ENCODE measurements at places on chromosomes 4 and X.
A peak's percentile ranks its signal among the peaks of the same experiment; 100 is the strongest.

- H3K4me1 ChIP-seq: no peaks in the 10 kb centered on the region
- H3K36me3 ChIP-seq: no peaks in the 10 kb centered on the region
- H3K27ac ChIP-seq: no peak overlapping the region
- no peak overlapping the region for H3K4me3 ChIP-seq
- H3K27me3 ChIP-seq: no peaks in the 10 kb centered on the region
Observed at GRCh38 chr4:4890574-4891255, 31.2 kb downstream of the MSX1 start.

DNA sequence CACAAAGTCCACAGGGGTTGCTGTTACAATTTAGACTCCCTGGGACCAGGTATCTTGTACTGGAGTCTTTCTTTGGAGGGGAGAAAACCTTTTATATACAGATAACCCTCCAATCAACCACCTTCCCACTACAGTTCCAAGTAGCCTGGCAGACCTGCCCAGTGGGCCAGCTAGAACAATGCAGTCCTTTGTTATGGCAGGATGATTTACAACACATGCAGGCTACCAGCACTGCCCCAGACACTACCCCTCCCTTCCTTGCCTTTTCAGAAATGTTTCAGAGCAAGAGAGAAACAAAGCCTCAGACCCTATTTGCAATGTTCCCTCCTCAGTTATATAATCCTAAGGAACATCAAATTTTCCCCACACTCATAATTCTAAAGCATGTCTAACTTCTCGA is 11.1 kb downstream of the RASL11B start:
- no peaks in the 10 kb centered on the region for H3K27me3 ChIP-seq
- peaks cover 18% of the 10 kb centered on the region for H3K4me1 ChIP-seq
- no peak overlapping the region for H3K27ac ChIP-seq
- no peaks in the 10 kb centered on the region for H3K36me3 ChIP-seq
- no peak for DNase-seq

DNA sequence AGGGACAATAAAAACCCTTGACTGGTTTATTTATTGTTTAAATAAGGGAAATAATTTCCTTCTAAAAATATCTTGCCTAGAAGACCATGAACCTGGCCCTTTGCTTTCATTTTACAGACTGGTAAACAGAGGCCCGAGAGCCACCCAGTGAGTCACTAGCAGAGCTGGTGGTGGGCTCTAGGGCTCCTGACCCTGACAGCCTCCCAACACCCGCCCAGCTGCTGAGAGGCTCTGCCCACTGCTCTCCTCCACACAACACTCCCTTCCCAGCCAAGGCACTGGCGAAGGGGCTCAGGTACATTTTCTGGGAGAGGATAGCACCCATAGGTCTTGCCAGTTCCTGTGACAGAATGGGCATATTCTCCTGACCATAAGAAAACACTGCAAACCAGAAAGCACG is 18.1 kb upstream of the PPEF2 start:
- peaks cover 11% of the 10 kb centered on the region for H3K36me3 ChIP-seq
- DNase-seq: no peak
- no peak overlapping the region for H3K4me3 ChIP-seq
- peaks cover 4% of the 10 kb centered on the region for H3K4me1 ChIP-seq
- no peaks in the 10 kb centered on the region for H3K27me3 ChIP-seq

- H3K4me3 ChIP-seq: no peak overlapping the region
- H3K36me3 ChIP-seq: no peaks in the 10 kb centered on the region
- DNase-seq: no peak
- H3K27ac ChIP-seq: no peak overlapping the region
- H3K27me3 ChIP-seq: no peaks in the 10 kb centered on the region
Observed at GRCh38 chr4:90306810-90307209, 179.6 kb downstream of the CCSER1 start.

DNA sequence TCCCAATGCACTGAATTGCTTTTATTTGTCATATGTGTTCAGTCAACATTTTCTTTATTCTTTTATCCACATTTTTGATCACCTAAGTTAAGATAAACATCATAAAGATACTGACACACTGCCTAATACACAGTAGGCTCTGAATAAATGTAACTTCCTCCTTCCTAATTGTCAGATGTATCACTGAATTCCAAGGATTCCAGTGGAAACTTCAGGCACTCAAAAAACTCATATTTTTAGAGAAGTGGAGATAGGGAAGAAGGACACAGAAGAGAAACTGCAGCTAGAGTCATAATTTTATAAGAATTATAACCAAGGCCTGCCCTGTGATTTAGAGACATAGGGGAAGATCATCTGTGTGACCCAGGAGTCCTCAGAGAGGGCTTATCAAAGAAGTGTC is 753.3 kb downstream of the ADGRL3 start:
- no peaks in the 10 kb centered on the region for H3K36me3 ChIP-seq
- no peak for DNase-seq
- H3K4me1 ChIP-seq: no peaks in the 10 kb centered on the region
- H3K27me3 ChIP-seq: no peaks in the 10 kb centered on the region

- H3K4me1 ChIP-seq: peaks cover 4% of the 10 kb centered on the region
- H3K27ac ChIP-seq: no peak overlapping the region
- H3K36me3 ChIP-seq: no peaks in the 10 kb centered on the region
- no peak overlapping the region for H3K4me3 ChIP-seq
- no peaks in the 10 kb centered on the region for H3K27me3 ChIP-seq
Observed at GRCh38 chr4:165877286-165877685, 4.2 kb downstream of the TLL1 start.

GRCh38 chr4:22498866-22499265 is 17.0 kb downstream of the ADGRA3 start:
- no peak overlapping the region for H3K4me3 ChIP-seq
- no peak overlapping the region for H3K27ac ChIP-seq
- peaks cover 21% of the 10 kb centered on the region for H3K4me1 ChIP-seq

GRCh38 chrX:131821945-131822622 is 201.0 kb upstream of the STK26 start:
- DNase-seq: peak; percentile 8
- H3K36me3 ChIP-seq: no peaks in the 10 kb centered on the region
- no peak overlapping the region for H3K4me3 ChIP-seq
- no peaks in the 10 kb centered on the region for H3K27me3 ChIP-seq
- H3K27ac ChIP-seq: peak overlapping the region; percentile 84
- no peaks in the 10 kb centered on the region for H3K4me1 ChIP-seq

DNA sequence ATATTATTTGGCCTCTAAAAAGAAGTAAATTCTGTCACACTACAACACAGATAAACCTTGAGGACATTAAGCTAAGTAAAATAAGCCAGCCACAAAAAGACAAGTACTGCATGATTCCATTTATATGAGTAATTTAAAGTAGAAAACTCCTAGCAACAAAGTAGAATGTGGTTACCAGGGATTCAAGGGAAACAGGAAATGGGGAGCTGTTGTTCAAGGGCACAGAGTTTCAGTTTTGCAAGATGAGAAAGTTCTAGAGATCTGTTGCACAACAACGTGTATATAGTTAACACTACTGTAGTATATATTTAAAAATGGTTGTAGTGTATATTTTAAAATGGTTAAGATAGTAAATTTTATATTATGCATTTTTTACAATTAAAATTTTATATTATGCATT is 25.4 kb downstream of the SEC31A start:
- DNase-seq: no peak
- H3K27ac ChIP-seq: no peak overlapping the region
- no peaks in the 10 kb centered on the region for H3K27me3 ChIP-seq
- H3K4me1 ChIP-seq: no peaks in the 10 kb centered on the region

GRCh38 chrX:118566359-118566758 is 70.7 kb downstream of the DOCK11 start:
- H3K36me3 ChIP-seq: no peaks in the 10 kb centered on the region
- H3K4me1 ChIP-seq: no peaks in the 10 kb centered on the region
- no peaks in the 10 kb centered on the region for H3K27me3 ChIP-seq
- no peak for DNase-seq
- H3K4me3 ChIP-seq: no peak overlapping the region

DNA sequence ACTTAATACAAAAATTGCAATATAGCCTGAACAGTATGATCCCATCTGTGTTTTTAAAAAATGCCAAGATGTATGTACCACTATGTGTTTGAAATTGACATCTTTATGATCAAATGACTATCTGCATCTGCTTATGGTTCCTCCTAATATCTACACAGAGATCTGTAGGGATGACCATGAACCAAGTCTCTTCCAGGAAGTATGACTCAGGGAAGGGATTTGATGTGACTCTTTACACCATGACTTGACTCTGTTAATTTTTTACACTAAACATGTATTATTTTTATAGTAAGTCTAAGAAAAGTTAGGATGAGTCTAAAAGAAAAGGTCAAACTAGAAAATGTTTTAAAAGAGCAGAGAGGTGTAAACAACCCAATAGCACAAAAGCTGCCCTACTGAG is 164.0 kb downstream of the SH3KBP1 start:
- H3K27me3 ChIP-seq: no peaks in the 10 kb centered on the region
- DNase-seq: no peak
- no peak overlapping the region for H3K27ac ChIP-seq
- no peaks in the 10 kb centered on the region for H3K36me3 ChIP-seq

DNA sequence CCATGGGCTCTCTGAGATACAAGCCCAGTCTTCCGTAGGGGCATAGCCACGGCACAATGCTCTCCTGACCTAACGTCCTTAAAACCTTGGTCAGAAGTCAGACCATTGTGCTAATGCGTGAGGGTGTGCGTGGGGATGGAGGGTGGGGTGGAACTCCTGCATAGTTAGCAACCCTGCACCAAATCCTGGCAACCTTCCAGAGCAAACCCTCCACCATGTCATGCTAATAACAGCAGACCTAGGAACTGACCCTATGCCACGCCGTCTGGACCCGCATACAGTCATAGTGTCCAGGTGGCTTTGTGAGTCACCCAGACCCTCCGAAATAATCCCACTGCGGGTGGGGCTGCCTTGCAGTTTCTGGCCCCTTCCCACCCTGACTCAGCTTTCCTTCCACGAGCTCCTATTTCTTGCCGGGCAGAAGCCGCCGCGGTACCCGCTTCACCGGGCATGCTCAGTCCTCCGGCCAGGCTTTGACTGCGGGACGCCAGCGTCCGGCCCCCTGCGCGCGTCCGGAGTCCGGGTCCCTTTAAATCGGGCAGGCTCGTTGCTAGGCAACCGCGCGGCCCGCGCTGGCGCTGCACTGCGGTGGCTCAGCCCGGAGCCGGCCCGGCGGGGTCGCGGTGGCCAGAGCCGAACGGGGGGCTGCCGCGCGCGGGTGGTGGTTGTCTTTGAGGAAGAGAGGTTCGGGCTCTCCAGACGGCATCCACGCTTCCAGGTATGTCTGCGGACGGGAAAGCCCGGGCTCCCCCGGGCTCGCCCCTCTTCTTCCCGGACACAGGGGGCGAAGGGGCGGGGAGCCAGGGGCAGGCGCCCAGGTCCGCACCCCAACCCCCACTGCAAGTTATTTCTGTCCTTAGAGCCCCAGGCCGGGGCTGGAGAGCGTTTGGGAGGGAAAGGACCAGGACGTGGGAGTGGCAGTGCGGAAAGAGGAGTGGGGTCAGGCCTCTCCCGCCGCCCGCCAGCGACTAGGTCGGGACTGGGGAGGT is at the start of gene CCDC160:
Gene CCDC160, plus strand, starts transcription at position 557 of the 989 bp plus-strand sequence. CDS start 7,619 bp downstream, outside the sequence.
- H3K4me3 ChIP-seq: peak within 1 kb of the TSS; percentile 41
- no peaks in the 10 kb centered on the region for H3K4me1 ChIP-seq
- no peaks in the 10 kb centered on the region for H3K36me3 ChIP-seq
- no peaks in the 10 kb centered on the region for H3K27me3 ChIP-seq

DNA sequence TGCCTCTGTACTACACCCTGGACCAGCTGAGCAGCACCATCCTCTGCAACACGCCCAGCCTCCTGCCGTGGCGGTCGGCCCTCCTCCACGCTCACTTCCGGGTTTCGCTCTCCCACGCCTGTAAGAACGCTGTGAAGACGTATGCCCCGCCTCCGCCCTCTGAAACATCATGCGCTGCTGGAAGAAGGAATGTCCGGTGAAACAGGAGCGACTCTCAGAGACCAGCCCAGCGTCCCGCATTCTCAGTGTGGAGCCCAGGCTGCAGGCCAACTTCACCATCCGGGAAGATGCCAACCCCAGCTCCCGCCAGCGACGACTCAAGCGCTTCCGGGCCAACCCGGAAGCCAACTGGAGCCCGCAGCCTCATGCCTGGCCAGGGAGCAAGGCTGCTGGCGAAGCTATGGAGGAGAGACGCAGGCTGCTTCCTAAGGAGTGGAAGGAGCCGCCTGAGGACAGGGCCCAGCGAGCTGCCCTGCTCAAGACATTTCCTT is 186.1 kb upstream of the SLITRK2 start:
- H3K27ac ChIP-seq: no peak overlapping the region
- no peaks in the 10 kb centered on the region for H3K4me1 ChIP-seq
- H3K27me3 ChIP-seq: no peaks in the 10 kb centered on the region
- H3K36me3 ChIP-seq: no peaks in the 10 kb centered on the region
- DNase-seq: no peak

- H3K36me3 ChIP-seq: no peaks in the 10 kb centered on the region
- H3K4me1 ChIP-seq: no peaks in the 10 kb centered on the region
- H3K27me3 ChIP-seq: no peaks in the 10 kb centered on the region
- DNase-seq: no peak
Observed at GRCh38 chr4:159902648-159903047, 799.8 kb downstream of the RAPGEF2 start.

- H3K27ac ChIP-seq: no peak overlapping the region
- H3K4me1 ChIP-seq: no peaks in the 10 kb centered on the region
- H3K27me3 ChIP-seq: no peaks in the 10 kb centered on the region
Observed at GRCh38 chrX:21610168-21610567, 48.0 kb downstream of the KLHL34 start.

- H3K27me3 ChIP-seq: no peaks in the 10 kb centered on the region
- no peak for DNase-seq
- H3K4me1 ChIP-seq: no peaks in the 10 kb centered on the region
- H3K27ac ChIP-seq: no peak overlapping the region
Observed at GRCh38 chrX:68261060-68261672, 172.1 kb downstream of the OPHN1 start.

DNA sequence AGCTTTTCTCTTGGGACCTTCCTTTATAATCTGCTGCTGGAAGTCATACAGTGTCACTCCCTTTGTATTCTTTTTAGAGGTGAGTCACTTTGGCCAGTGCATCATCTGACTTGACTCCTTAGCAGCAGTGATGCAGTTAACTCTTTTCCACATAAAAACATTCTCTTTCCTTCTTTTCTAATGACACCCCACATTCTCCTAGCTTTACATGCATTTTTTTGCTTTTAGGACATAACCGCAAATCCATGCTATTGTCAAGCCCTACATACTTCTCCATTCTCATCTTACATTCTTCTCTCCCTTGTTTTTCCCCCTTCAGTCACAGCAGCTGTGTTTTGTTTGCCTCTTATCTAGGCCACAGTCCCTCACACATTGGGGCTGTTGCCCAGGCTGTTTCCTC is 55.1 kb downstream of the ZNF330 start:
- peaks cover 11% of the 10 kb centered on the region for H3K27me3 ChIP-seq
- no peaks in the 10 kb centered on the region for H3K4me1 ChIP-seq
- H3K36me3 ChIP-seq: no peaks in the 10 kb centered on the region

GRCh38 chr4:5572114-5572513 is 136.2 kb downstream of the EVC2 start:
- H3K27me3 ChIP-seq: no peaks in the 10 kb centered on the region
- no peak overlapping the region for H3K27ac ChIP-seq
- no peak overlapping the region for H3K4me3 ChIP-seq
- H3K36me3 ChIP-seq: peaks cover 88% of the 10 kb centered on the region
- no peaks in the 10 kb centered on the region for H3K4me1 ChIP-seq

GRCh38 chrX:154308108-154308946 is 12.7 kb downstream of the TKTL1 start:
- no peaks in the 10 kb centered on the region for H3K36me3 ChIP-seq
- H3K4me3 ChIP-seq: no peak overlapping the region
- no peaks in the 10 kb centered on the region for H3K27me3 ChIP-seq
- no peak for DNase-seq
- H3K27ac ChIP-seq: no peak overlapping the region
- no peaks in the 10 kb centered on the region for H3K4me1 ChIP-seq

- no peak overlapping the region for H3K4me3 ChIP-seq
- DNase-seq: no peak
- no peak overlapping the region for H3K27ac ChIP-seq
- no peaks in the 10 kb centered on the region for H3K4me1 ChIP-seq
- H3K27me3 ChIP-seq: no peaks in the 10 kb centered on the region
Observed at GRCh38 chrX:14363728-14364127, 165.6 kb upstream of the GLRA2 start.
